A549 treated with CORT108297 at 1 μM for 4 hours (cell line): ENCODE measurements at places on chromosomes 7 and 10. TPM values are rescaled to one million over a fixed set of nuclear protein-coding genes. Genes with fewer than 3 reads are reported as not detected.

RELN gene
- 0.01 to 0.14 TPM (median 0.07 TPM) in 4 of 5 replicates, not detected in the other for total RNA-seq

WNT8B gene
- 0.03 to 0.07 TPM (median 0.04 TPM) in 3 of 5 replicates, not detected in the others for total RNA-seq

CALCR gene
- 0.02 TPM in 1 of 5 replicates, not detected in the others for total RNA-seq

OR2A5 gene
- not detected in 5 replicates for total RNA-seq

ATRNL1 gene
- total RNA-seq: 0.14 to 0.30 TPM (median 0.22 TPM) in 5 replicates

SMARCD3 gene
- total RNA-seq: 8.6 to 12.4 TPM (median 10.4 TPM) in 5 replicates

RET gene
- total RNA-seq: 0.50 to 0.98 TPM (median 0.67 TPM) in 5 replicates

AS3MT gene
- 3.5 to 4.3 TPM (median 4.0 TPM) in 5 replicates for total RNA-seq

TLL2 gene
- 0.09 to 0.15 TPM (median 0.14 TPM) in 5 replicates for total RNA-seq

NEUROG3 gene
- not detected in 5 replicates for total RNA-seq

CTAGE4 gene
- not detected in 5 replicates for total RNA-seq

MYO1G gene
- total RNA-seq: 0.08 to 0.14 TPM (median 0.12 TPM) in 5 replicates

NODAL gene
- total RNA-seq: not detected in 5 replicates

FAM171A1 gene
- total RNA-seq: 23.8 to 27.5 TPM (median 26.5 TPM) in 5 replicates
